Pons (tissue), 1 donor: ENCODE measurements at places on chromosomes 16 and 17.

GRCh38 chr16:58699151-58699550 lies 14.6 kb upstream of the SLC38A7 start:
- DNase-seq: no peak

DNA sequence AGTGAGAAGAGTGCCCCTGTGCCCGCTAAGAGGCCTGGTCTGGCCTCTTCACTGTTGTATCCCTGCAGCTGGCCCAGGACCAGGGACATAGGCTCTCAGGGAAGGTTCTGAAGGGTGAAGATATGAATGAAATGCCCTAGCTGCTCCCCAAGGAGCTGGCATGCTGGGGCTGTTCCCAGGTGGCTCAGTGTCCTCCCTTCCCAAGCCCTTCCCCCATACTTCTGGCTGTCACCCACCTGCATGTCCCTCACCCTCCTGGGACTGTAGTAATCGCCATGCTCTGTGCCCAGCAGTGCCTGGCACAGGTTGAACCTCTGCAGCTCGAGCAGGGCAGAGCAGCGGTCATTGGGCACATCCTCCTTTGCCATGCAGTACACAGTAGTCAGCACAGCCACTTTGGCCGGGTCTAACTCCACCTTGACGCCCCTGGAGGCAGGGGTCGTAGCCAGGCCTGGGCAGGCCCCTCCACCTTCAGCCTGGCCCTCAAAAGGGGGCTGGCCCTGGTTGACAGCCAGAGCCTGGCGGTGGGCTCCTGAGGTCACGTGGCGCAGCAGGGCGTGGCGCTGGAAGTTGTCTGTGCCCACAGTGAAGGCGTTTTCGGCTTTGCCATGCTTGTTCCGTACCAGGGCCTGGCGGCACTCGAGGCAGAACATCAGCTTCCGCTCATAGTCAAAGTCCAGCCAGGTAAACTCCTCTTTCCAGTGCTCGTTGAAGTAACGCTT lies 7.6 kb downstream of the C17orf113 start:
- DNase-seq: no peak

- DNase-seq: peak; percentile 17
Measured at GRCh38 chr17:61393904-61394629, 5.6 kb upstream of the TBX2 start.

GRCh38 chr16:69799611-69800031 lies 37.5 kb downstream of the WWP2 start:
- DNase-seq: peak; percentile 54

- peak; percentile 24 for DNase-seq
Measured at GRCh38 chr16:83887564-83887963, 11.4 kb upstream of the MLYCD start.

- no peak for DNase-seq
Measured at GRCh38 chr17:64063088-64063487, 42.7 kb upstream of the ICAM2 start.

- DNase-seq: peak; percentile 84
Measured at GRCh38 chr17:29591737-29592608, 959 bp upstream of the ANKRD13B start.
